Progenitor cell of endocrine pancreas (in vitro differentiated cells): ENCODE measurements at places on chromosomes 6 and 20. TPM values are rescaled to one million over a fixed set of nuclear protein-coding genes. Genes with fewer than 3 reads are reported as not detected.

ZNF334 gene
- 38.0 and 38.7 TPM in 2 replicates for total RNA-seq

SOBP gene
- 15.4 and 17.0 TPM in 2 replicates for total RNA-seq

- no peak overlapping the region for H3K4me3 ChIP-seq
- peak overlapping the region; percentile 71 for H3K27ac ChIP-seq
- H3K4me1 ChIP-seq = peaks cover 9% of the 10 kb centered on the region
- DNase-seq = no peak
- H3K36me3 ChIP-seq = peaks cover 25% of the 10 kb centered on the region
- no peaks in the 10 kb centered on the region for H3K27me3 ChIP-seq
Measured at GRCh38 chr20:20638878-20639277, 73.6 kb downstream of the RALGAPA2 start.

GGT7 gene
- 58.4 and 59.1 TPM in 2 replicates for total RNA-seq

GRCh38 chr6:31272836-31273626, 1.1 kb upstream of the HLA-C start:
- peaks cover 4% of the 10 kb centered on the region for H3K4me1 ChIP-seq
- H3K27me3 ChIP-seq = peaks cover 57% of the 10 kb centered on the region
- DNase-seq = no peak
- peak overlapping the region; percentile 79 for H3K4me3 ChIP-seq

DNA sequence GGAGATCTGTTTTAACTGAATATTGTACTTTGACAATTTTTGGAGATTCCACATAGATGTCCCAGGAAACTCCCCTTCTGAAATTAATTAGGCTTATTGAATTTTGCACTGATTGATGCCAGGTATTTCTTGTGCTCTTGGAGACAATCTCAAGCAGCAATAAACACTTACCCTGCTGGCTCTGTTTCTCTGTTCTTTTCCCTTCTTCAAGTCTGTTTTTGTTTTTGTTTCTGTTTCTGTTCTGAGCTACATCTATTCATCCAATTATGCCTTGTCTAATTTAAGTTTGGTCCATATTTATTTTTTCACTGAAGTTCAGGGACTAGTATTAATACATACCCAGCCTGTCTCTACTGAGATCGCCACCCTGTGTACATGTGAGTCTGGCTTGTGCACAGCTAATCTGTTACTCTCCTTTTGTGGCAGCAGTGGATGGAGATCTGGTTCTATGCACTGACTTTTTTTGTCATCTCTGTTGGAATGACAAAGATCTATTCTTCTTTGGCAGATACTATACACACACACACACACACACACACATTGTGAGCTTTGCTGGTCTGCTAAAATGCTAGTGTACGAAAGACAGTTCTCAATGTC, 51.9 kb downstream of the IL22RA2 start:
- peaks cover 14% of the 10 kb centered on the region for H3K4me1 ChIP-seq
- no peak overlapping the region for H3K27ac ChIP-seq
- no peak overlapping the region for H3K4me3 ChIP-seq

GRCh38 chr6:169406034-169406433, 152.4 kb upstream of the THBS2 start:
- H3K4me3 ChIP-seq = no peak overlapping the region
- H3K27me3 ChIP-seq = no peaks in the 10 kb centered on the region
- H3K27ac ChIP-seq = no peak overlapping the region
- DNase-seq = no peak
- no peaks in the 10 kb centered on the region for H3K4me1 ChIP-seq
- H3K36me3 ChIP-seq = no peaks in the 10 kb centered on the region

F13A1 gene
- total RNA-seq = 0.24 and 0.31 TPM in 2 replicates

CRIP3 gene
- total RNA-seq = 2.3 and 2.4 TPM in 2 replicates

- H3K4me3 ChIP-seq = peak overlapping the region; percentile 82
- peak overlapping the region; percentile 98 for H3K27ac ChIP-seq
- peaks cover 24% of the 10 kb centered on the region for H3K4me1 ChIP-seq
- no peak for DNase-seq
- no peaks in the 10 kb centered on the region for H3K27me3 ChIP-seq
Measured at GRCh38 chr6:27866357-27867050, 45.7 kb downstream of the OR2B2 start.

GRCh38 chr20:62618611-62619529, 23.4 kb upstream of the SLCO4A1 start:
- peaks cover 8% of the 10 kb centered on the region for H3K4me1 ChIP-seq
- H3K27ac ChIP-seq = no peak overlapping the region
- no peak for DNase-seq
- no peaks in the 10 kb centered on the region for H3K36me3 ChIP-seq
- peaks cover 19% of the 10 kb centered on the region for H3K27me3 ChIP-seq
- H3K4me3 ChIP-seq = no peak overlapping the region

DNA sequence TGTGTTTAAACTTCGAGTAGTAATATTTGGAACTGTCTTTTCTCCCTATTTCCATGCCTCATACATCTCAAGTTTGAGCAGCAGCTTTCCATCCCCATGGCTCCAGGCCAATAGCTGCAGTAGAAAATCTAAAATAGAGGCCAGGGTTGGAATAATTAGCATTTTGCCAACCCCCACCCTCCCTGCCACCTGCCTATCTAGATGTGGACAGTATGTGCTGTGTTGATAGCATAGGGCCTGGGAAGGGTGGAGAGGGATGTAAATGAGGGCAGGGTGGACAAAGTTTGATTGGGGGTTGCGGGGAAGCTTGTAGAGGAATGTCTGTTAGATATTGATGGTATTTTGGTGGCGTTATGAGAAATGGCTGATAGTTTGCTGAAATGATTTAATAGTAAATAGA, 5.6 kb downstream of the TOP1 start:
- no peak overlapping the region for H3K4me3 ChIP-seq
- no peak for DNase-seq
- H3K27me3 ChIP-seq = no peaks in the 10 kb centered on the region
- H3K27ac ChIP-seq = peak overlapping the region; percentile 29
- peaks cover 15% of the 10 kb centered on the region for H3K36me3 ChIP-seq

DNA sequence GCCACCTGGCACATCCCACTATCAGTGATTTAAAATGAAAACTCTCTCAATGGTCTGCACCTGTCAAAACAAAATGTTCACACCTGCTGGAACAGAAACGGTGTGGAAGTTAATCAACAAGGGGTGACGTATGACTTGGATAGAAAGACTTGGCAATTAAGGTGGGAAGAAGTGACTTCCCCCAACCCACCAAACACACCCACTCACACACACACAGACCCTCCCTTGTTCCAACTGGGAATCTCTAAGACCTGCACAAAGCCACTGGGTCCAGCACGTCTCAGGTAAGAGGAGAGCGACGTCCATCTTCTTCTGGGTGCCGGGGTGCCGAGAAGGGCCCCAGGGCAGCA, 25.1 kb upstream of the TCFL5 start:
- peaks cover 20% of the 10 kb centered on the region for H3K36me3 ChIP-seq
- no peak overlapping the region for H3K4me3 ChIP-seq
- no peaks in the 10 kb centered on the region for H3K4me1 ChIP-seq
- no peaks in the 10 kb centered on the region for H3K27me3 ChIP-seq
- peak overlapping the region; percentile 11 for H3K27ac ChIP-seq

- peaks cover 12% of the 10 kb centered on the region for H3K4me1 ChIP-seq
- DNase-seq = no peak
- no peaks in the 10 kb centered on the region for H3K36me3 ChIP-seq
- H3K27me3 ChIP-seq = peaks cover 12% of the 10 kb centered on the region
Measured at GRCh38 chr6:149035766-149036165, 281.7 kb upstream of the TAB2 start.

ADGRB3 gene
- 1.5 and 1.8 TPM in 2 replicates for total RNA-seq

- DNase-seq = no peak
- H3K27me3 ChIP-seq = no peaks in the 10 kb centered on the region
- no peak overlapping the region for H3K4me3 ChIP-seq
- no peak overlapping the region for H3K27ac ChIP-seq
Measured at GRCh38 chr6:42013134-42013516, 37.2 kb upstream of the TAF8 start.

DNA sequence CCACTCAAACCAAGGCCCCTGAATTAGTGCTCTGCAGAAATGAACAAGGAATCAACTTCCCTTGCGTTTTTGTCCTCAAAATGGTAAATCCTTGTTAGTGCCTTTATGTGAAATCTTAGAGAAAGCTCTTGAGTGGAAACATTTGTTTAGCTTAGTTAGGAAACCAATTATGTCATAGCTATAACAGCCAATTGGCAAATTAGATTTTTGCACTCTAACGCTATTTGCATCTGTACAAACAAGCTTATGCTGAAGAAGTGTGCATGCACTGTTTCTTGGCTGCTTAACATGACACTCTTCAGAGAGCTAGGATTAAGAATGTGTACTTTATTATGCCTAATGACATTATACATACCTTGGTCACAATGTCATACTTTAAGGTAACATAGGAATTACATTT, 622.6 kb upstream of the SLC35B3 start:
- no peaks in the 10 kb centered on the region for H3K27me3 ChIP-seq

DNA sequence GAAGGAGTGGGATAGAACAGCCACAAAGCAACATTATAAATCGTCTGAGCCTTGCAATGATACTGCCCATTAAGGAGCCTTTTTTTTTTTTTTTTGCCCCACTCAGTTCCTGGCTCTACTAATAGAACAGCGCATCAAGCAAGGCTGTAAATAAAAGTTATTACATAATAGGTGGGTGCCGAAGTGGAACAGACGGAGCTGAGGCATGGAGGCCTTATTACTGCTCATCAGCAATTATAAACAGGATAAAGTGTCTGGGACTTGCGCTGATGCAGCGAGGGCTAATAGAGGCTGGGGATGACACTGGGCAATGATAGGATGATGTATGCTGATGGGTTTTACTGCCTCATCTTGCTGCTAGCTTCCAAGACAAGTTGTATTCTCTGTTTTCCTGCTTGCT, 272.1 kb downstream of the ZFAND3 start:
- H3K27me3 ChIP-seq = no peaks in the 10 kb centered on the region
- peaks cover 8% of the 10 kb centered on the region for H3K36me3 ChIP-seq

WFDC5 gene
- not detected in 2 replicates for total RNA-seq

DNA sequence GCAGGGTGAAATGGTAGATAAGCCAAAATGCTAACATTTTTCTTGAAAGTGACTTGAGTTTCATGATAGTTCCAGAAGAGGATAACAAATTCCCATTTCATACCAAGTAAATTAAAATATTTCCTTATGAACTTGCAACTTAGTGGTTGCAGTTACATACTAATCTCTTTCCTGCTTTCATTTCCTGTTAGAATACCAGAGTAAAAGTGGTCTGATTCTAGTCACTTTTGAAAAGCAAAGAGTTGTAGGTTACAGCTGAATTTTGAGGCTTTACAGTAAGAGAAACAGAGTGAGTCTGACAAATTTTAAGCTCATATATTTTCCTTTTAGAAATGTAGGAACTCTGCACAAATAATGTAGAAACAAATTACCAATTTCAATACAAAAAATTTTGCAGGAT, 117.4 kb downstream of the ZFAND3 start:
- H3K36me3 ChIP-seq = peaks cover 4% of the 10 kb centered on the region
- no peaks in the 10 kb centered on the region for H3K27me3 ChIP-seq
- no peak for DNase-seq
- H3K4me3 ChIP-seq = no peak overlapping the region
- no peak overlapping the region for H3K27ac ChIP-seq
- peaks cover 2% of the 10 kb centered on the region for H3K4me1 ChIP-seq

- H3K27me3 ChIP-seq = no peaks in the 10 kb centered on the region
- DNase-seq = no peak
- H3K36me3 ChIP-seq = peaks cover 6% of the 10 kb centered on the region
Measured at GRCh38 chr6:71387179-71387578, 98.6 kb downstream of the OGFRL1 start.

KAT14 gene
- 26.1 and 26.7 TPM in 2 replicates for total RNA-seq

DNA sequence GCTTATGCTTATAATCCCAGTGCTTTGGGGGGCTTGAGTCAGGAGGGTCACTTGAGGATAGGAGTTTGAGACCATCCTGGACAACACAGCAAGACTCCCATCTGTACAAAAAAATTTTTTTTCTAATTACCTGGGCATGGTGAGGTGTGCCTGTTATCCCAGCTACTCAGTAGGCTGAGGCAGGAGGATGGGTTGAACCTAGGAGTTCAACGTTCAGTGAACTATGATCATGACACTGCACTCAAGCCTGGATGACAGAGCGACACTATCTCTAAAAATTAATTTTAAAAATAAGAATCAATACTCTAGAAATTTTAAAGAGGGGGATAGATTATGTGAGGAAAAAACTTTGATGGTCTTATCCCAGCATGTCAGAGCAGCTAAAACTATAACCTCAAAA, 44.1 kb downstream of the SLC23A2 start:
- no peak overlapping the region for H3K4me3 ChIP-seq
- DNase-seq = no peak
- H3K4me1 ChIP-seq = peaks cover 3% of the 10 kb centered on the region

- no peak for DNase-seq
- H3K27ac ChIP-seq = no peak overlapping the region
- H3K4me3 ChIP-seq = no peak overlapping the region
- H3K4me1 ChIP-seq = peaks cover 4% of the 10 kb centered on the region
- no peaks in the 10 kb centered on the region for H3K36me3 ChIP-seq
- H3K27me3 ChIP-seq = peaks cover 4% of the 10 kb centered on the region
Measured at GRCh38 chr20:24089576-24089975, 101.0 kb upstream of the GGTLC1 start.

OOEP gene
- total RNA-seq = not detected in 2 replicates

CCN6 gene
- not detected in 2 replicates for total RNA-seq

C20orf96 gene
- 69.9 and 70.1 TPM in 2 replicates for total RNA-seq

- H3K4me3 ChIP-seq = no peak overlapping the region
- no peak for DNase-seq
- H3K27ac ChIP-seq = peak overlapping the region; percentile 47
- no peaks in the 10 kb centered on the region for H3K36me3 ChIP-seq
Measured at GRCh38 chr6:123306334-123306733, 310.3 kb downstream of the CLVS2 start.

DNA sequence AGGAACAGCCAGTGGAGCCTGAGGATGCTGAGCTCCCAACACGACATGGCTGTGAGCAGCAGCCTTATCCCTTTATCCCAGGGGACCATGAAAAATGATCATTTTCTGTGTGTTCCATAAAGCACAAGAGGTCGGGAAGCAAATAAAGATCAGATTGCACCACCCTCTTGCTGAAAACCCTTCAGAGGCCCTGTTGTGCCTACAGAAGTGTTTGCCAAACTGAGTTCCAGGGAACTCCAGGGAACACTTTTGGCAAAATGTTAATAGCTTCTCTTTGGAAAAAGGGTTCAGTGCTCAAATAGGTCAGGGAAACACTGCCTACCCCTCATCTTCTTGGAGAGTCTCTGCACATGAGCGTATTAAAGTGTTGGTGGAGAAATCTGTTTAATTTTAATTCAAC, 24.4 kb downstream of the ARMC2 start:
- no peak overlapping the region for H3K27ac ChIP-seq
- peaks cover 22% of the 10 kb centered on the region for H3K36me3 ChIP-seq
- no peak for DNase-seq
- H3K4me1 ChIP-seq = no peaks in the 10 kb centered on the region

C20orf144 gene
- 0.27 TPM in 1 of 2 replicates, not detected in the other for total RNA-seq

GRCh38 chr6:56946368-56946767, 8.5 kb upstream of the BEND6 start:
- no peak for DNase-seq
- no peak overlapping the region for H3K27ac ChIP-seq
- no peaks in the 10 kb centered on the region for H3K36me3 ChIP-seq
- H3K4me1 ChIP-seq = no peaks in the 10 kb centered on the region

DNA sequence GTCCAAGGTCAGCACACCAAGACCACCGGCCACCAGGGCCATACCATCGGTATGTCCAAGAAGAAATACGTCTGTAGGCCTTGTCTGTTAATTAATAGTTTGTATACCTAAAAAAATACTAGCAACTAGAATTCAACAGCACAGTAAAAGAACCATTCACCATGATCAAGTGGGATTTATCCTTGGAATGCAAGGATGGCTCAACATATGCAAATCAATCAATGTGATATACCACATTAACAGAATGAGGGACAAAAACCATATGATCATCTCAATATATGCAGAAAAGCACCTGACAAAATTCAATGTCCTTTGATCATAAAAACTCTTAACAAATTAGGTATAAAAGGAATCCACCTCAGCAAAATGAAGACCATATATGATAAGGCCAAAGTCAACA, 24.4 kb downstream of the RPP40 start:
- no peaks in the 10 kb centered on the region for H3K4me1 ChIP-seq
- peaks cover 4% of the 10 kb centered on the region for H3K36me3 ChIP-seq
- H3K27me3 ChIP-seq = no peaks in the 10 kb centered on the region

NTSR1 gene
- 0.13 TPM in 1 of 2 replicates, not detected in the other for total RNA-seq
